Dermis blood vessel endothelial cell (primary cell): ENCODE measurements at places on chromosomes 7 and 10. TPM values are rescaled to one million over a fixed set of nuclear protein-coding genes. Genes with fewer than 3 reads are reported as not detected.

Gene AMPH
- not detected in 2 replicates for total RNA-seq

Gene SEMA3E
- 0.34 and 0.37 TPM in 2 replicates for total RNA-seq

Gene HOXA1
- 0.68 and 0.84 TPM in 2 replicates for total RNA-seq

Gene FXYD4
- total RNA-seq = not detected in 2 replicates

Gene FUOM
- total RNA-seq = 11.2 and 24.8 TPM in 2 replicates

Gene CCDC172
- total RNA-seq = not detected in 2 replicates

Gene SYCE1
- total RNA-seq = not detected in 2 replicates

Gene AKR1C4
- not detected in 2 replicates for total RNA-seq

Gene ASB10
- not detected in 2 replicates for total RNA-seq

Gene TMEM176B
- not detected in 2 replicates for total RNA-seq

Gene NUTM2A
- total RNA-seq = 0.09 and 0.85 TPM in 2 replicates

Gene DOCK1
- total RNA-seq = 120 and 124 TPM in 2 replicates

Gene UPK3BL1
- total RNA-seq = 10.1 and 12.6 TPM in 2 replicates

Gene ZNF775
- 8.1 and 9.7 TPM in 2 replicates for total RNA-seq

Gene MNX1
- not detected in 2 replicates for total RNA-seq

Gene AGBL3
- 1.6 and 1.7 TPM in 2 replicates for total RNA-seq

Gene MKI67
- 7.3 and 49.0 TPM in 2 replicates for total RNA-seq

Gene NXPH1
- not detected in 2 replicates for total RNA-seq

Gene CNPY1
- total RNA-seq = not detected in 2 replicates

Gene SPOCK2
- 3.5 and 6.6 TPM in 2 replicates for total RNA-seq

Gene PON3
- total RNA-seq = 0.85 and 0.93 TPM in 2 replicates

Gene SPDYE5
- not detected in 2 replicates for total RNA-seq

Gene CLDN3
- 1.4 and 1.5 TPM in 2 replicates for total RNA-seq

Gene IGFBP1
- total RNA-seq = 0.34 and 0.47 TPM in 2 replicates

Gene CRHR2
- not detected in 2 replicates for total RNA-seq

Gene UCMA
- not detected in 2 replicates for total RNA-seq

Gene ODAD2
- 0.85 and 3.8 TPM in 2 replicates for total RNA-seq

Gene C7orf33
- not detected in 2 replicates for total RNA-seq

Gene WNT2
- not detected in 2 replicates for total RNA-seq

Gene TFPI2
- total RNA-seq = 112 and 152 TPM in 2 replicates

Gene NKX1-2
- total RNA-seq = not detected in 2 replicates

Gene CLRN3
- 0.19 TPM in 1 of 2 replicates, not detected in the other for total RNA-seq

Gene THNSL1
- 2.9 and 4.3 TPM in 2 replicates for total RNA-seq

Gene ADAM12
- 0.28 and 0.68 TPM in 2 replicates for total RNA-seq

Gene SEPHS1
- 42.5 and 60.9 TPM in 2 replicates for total RNA-seq

Gene A1CF
- total RNA-seq = not detected in 2 replicates

Gene NRAP
- total RNA-seq = not detected in 2 replicates

Gene FANK1
- 0.51 and 0.65 TPM in 2 replicates for total RNA-seq

Gene TACC2
- total RNA-seq = 3.6 and 8.2 TPM in 2 replicates

Gene CCDC146
- total RNA-seq = 1.4 and 2.4 TPM in 2 replicates

Gene MYH16
- 0.19 TPM in 1 of 2 replicates, not detected in the other for total RNA-seq

Gene GDF2
- total RNA-seq = not detected in 2 replicates

Gene CPXM2
- 0.51 and 1.0 TPM in 2 replicates for total RNA-seq
